ENCODE measurements at places on chromosomes 16 and 17.

- DNase-seq = no peak
Measured at GRCh38 chr16:87075319-87075860, 241.8 kb downstream of the C16orf95 start.

GRCh38 chr17:9206741-9207332 is 185.5 kb downstream of the NTN1 start:
- DNase-seq = no peak

DNA sequence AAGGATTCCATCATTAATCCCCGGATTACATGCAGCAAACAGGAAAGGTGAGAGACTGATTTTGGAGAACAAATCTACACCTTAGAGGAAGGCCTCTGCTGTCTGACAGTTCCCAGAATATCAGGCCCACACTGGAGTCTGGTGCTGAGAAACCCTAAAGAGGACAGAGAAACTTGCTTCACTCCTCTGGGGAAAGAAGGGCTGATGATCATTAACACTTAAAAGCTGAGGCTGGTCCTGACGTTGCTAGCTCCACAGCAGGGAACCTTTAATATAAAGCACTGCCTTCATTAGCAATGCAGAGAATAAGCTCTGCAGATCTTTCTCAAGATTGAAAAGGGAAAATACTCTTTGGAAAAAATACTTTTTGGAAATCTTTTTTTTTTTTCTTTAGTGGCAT is 1472.4 kb upstream of the GOT2 start:
- DNase-seq = no peak

DNA sequence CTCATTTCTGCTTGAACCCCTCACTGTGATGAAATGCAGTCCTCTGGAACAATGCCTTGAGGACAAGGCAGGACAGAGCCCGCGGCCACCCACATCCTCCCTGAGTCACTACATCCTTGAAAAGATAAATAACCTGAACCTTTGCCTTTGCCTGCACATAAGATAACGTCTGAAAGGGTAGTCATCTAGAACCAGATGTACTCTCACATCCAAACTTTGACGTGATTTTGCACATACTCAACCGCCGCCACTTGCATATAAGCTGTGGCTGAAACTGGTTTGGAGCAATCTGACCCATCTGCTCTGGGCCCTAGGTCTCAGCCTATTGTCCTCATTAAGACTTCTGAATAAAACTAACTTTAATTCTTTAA is 252.1 kb downstream of the PHKB start:
- DNase-seq = no peak

DNA sequence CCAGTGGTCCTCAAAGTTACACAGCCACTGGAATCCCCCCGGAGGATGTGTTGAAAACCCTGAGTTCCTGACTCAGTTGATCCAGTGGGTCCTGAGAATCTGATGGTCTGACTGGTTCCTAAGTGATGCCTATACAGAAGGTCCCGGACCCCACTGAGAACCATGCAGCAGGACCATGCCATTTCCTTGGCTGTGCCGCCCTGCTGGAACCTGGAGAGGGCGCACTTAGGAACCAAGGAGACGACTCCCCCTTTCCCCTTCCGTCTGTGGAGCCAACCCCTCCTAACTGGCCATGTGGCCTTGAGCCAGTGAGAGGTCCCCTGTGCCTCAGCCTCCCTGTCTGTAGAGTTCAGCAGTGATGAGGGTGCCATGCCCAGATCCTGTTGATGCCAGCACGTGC is 22.0 kb downstream of the C16orf74 start:
- no peak for DNase-seq

- no peak for DNase-seq
Measured at GRCh38 chr16:13391337-13391736, 489.9 kb downstream of the SHISA9 start.

DNA sequence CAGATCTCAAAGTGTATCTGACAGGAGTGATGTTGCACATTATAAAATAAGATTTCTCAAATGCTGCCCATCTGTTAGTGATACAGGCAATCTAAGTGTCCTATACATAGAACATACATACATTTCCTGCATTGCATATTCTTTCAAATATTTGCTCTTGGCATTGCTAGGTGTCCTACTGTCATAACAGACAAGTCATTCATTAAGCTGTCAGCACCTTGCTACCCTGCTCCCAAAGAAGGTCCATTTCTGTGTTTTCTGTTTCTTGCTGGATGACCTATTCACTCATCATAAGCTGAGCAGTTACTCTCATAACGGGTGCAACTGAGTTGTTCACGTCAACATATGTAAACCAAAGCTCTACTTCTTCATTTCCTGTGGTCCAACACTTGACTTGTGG is 719.0 kb downstream of the KCNJ2 start:
- no peak for DNase-seq
